Stimulated activated CD4-positive, alpha-beta T cell treated with anti-CD3 and anti-CD28 coated beads, Interleukin-4, amount 100 ng/mL, for 1 hour (primary cell): ENCODE measurements at places on chromosomes 6 and 20.

DNA sequence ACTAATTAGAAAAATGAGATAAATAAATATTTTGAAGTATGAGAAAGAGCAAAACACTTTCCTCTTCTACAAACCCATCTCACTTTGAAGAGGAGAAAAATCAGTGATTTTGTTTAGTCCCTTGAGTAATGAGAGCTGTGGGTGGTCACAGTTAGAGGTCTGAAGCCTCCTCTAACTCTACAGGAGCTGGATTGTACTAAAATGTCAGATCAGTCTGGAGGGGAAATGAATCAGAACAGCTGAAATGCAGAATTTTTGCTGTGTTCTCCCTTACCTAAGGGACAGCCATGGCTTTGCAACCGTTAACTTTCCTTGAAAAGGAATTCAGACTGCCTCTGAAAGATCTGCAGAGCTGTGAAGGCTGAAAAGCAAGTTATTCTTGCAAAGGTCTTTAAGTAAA, 11.4 kb upstream of the RFPL4B start:
- DNase-seq = no peak

DNA sequence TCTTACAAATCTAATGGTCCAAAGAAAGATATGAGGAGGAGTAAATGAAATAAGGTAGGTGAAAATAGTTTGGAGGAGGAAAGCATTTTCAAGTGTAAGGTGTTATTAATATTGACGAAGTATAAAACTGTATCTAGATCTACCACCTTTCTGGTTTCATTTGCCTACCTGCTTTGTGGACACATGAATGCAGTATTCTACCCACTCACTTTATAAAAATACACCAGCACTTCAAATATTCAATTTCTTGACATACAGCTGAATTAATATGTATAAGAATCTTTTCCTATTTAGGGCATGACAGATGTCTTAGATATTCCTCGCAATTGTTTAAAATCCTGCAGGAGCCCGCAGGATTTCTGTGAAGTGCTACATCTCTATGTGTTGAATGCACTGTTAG, 108.0 kb downstream of the BCAS1 start:
- DNase-seq = no peak

DNA sequence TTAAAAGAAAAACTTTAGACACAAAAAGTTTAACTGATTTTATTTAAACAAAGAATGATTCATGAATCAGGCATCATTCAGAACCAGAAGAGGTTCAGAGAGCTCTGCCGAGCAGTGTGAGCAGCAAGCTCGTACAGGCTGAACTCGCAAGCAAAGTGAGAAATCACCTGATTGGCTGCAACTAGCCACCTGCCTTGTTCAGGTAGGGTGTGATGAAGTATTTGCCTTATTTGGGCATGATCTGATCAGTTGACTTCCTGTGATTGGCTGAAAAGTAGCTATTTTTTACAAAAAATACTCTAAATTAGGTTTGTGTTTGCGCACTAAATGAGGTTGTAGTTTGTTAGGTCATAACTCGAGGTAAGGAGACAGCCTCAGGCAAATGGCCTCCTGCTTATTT, 80.7 kb downstream of the HIVEP1 start:
- DNase-seq = no peak

GRCh38 chr20:48788486-48789072, 39.2 kb downstream of the PREX1 start:
- DNase-seq = no peak

GRCh38 chr20:57428324-57429158, 37.3 kb downstream of the RBM38 start:
- DNase-seq = no peak

DNA sequence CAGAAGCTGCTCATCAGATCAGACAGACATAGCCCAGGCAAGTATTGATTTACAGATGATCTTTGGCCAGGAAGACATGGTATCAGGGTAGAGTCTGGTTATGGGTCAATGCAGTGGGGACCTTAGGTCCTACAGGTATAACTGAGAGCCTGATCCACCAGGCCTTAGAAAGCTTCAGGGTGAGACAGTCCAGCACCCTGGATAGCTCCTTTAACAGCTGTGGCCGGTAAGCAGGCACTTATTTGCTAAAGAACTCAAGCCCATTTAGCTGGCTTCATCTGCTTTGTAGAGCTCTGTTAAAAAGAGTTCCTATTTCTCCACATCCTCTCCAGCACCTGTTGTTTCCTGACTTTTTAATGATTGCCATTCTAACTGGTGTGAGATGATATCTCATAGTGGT, 39.6 kb downstream of the ESR1 start:
- no peak for DNase-seq

GRCh38 chr6:19327661-19328060, 509.5 kb upstream of the ID4 start:
- DNase-seq = no peak

GRCh38 chr20:18999086-18999485, 185.5 kb downstream of the SCP2D1 start:
- no peak for DNase-seq

- DNase-seq = no peak
These were observed 316.1 kb upstream of the PRDM1 start for GRCh38 chr6:105769987-105770386.
